COR-L47 (cell line): ENCODE measurements at places on chromosomes 1 and 21.
A peak's percentile ranks its signal among the peaks of the same experiment; 100 is the strongest.

- no peak for DNase-seq
These were observed 28.5 kb upstream of the TENT5C start for GRCh38 chr1:117577191-117577885.

DNA sequence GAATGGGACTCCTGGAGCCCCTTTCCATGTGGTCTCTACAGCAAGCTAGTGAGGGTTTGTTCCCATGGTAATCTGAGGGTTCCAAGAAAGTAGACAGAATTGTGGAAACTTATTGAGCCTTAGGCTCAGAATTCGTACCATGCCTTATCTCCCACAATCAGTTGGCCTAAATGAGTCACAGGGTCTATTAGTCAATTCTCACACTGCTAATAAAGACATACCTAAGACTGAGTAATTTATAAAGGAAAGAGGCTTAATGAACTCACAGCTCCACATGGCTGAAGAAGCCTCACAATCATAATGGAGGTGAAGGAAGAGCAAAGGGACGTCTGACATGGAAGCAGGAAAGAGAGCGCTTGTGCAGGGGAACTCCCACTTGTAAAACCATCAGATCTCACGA, 106.6 kb upstream of the CXADR start:
- DNase-seq, result no peak

DNA sequence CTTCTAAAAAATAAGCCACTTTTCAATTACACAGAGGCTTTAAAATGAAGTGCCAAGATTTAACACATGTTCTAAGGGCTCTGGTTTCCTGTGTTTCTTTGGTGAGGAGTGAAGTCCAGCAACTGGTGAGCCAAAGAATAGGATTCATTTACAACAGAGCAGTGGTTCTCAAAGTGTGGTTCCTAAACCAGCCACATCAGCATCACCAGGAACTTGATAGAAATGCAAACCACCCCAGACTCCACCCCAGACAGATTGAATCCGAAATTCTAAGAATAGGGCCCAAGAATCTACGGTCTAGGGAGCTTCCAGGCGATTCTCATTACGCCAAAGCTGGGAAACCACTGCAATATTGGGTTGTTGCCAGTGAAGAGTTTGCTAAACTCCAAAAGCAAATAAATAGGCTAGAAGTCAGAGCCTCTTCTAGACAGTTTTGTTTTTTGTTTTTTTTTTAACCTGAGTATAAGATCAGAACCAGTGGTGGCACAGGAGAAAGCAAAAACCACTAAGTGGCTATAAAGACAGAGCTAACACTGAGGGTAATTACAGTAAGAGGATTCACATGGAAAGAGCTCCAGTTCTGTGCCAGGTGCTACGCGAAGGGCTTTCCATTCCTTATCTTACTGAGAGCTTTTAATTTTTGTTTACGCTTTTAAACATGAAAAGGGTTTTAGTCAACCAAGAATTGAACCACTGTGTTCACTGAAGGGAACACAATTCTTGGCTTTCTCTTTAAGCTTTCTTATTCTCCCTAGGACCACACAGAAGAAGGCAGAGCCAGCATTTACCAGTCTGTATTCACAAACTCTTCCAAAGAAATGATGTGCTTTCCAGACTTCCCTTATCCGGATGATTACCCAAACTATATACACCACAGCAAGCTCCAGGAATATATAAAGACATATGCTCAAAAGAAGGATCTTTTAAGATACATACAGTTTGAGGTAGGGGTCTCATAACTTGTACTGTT, 42.4 kb upstream of the FMO2 start:
- DNase-seq, result no peak

DNA sequence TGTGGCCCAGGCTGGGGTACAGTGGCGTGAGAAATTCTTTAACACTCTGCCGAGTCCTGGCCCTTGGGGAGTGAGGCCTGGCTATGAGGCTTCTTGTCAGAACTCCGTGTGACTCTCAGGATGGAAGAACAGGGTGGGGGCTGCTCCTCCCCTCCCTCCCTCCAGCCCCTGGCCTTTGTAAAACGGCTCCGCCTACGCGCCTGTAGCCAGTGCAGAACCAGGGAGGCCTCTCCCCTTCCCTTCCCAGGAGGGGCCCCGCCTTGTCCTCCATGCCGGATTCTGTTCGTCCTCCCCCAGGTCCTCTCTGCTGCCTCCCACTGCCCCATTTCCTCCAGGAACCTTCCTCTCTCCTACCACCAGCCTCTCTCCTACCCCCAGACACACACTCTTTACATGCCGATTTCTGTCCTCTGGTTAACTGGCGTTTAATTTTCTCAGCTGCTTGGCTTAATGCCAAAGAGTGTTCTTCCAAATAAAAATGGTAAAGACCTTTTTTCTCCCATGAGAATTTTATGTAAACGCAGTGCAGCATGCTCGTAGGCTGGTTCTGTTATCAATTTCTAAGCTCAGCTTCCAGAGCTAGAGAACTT, 21.0 kb downstream of the PDE9A start:
- DNase-seq, result peak; percentile 63

DNA sequence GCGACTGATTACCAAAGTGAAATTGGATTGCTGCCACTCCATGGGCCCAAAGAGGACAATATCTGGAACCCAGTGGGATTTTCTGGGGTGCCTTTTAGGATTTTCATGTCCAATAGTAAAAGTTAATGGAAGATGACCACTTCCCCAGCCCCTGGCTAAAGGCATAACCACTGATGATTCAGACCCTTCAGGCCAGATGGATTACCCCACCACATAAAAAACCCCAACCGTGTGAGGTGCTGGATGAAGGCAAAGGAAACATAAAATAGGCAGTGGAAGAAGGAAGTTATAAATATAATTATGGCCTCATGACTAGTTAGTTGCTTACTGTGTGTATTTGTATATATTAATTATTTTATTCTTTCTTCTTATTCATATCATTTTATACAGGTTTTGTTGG, 40.2 kb upstream of the IL10 start:
- no peak for DNase-seq

DNA sequence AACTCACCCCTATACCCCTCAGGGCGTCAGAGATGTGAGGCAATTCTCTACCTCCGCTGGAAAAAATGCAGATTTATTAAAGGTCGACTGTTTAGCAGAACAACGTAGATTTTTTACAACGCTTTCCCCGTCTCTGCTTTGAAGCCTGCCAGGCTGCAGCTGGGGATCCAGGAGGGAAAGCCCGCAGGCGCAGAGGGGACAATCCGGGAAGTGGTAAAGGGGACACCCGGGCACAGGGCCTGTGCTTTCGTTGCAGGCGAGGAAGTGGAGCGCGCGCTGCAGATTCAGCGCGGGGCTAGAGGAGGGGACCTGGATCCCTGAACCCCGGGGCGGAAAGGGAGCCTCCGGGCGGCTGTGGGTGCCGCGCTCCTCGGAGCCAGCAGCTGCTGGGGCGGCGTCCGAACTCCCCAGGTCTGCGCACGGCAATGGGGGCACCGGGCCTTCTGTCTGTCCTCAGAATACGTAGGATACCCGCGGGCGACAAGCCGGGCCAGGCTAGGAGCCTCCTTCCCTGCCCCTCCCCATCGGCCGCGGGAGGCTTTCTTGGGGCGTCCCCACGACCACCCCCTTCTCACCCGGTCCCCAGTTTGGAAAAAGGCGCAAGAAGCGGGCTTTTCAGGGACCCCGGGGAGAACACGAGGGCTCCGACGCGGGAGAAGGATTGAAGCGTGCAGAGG, 5.5 kb downstream of the SIM2 start:
- DNase-seq, result no peak

- DNase-seq, result no peak
These were observed 87.5 kb downstream of the COP1 start for GRCh38 chr1:176119549-176119948.

- no peak for DNase-seq
These were observed 3.7 kb downstream of the PEF1 start for GRCh38 chr1:31640964-31641363.

DNA sequence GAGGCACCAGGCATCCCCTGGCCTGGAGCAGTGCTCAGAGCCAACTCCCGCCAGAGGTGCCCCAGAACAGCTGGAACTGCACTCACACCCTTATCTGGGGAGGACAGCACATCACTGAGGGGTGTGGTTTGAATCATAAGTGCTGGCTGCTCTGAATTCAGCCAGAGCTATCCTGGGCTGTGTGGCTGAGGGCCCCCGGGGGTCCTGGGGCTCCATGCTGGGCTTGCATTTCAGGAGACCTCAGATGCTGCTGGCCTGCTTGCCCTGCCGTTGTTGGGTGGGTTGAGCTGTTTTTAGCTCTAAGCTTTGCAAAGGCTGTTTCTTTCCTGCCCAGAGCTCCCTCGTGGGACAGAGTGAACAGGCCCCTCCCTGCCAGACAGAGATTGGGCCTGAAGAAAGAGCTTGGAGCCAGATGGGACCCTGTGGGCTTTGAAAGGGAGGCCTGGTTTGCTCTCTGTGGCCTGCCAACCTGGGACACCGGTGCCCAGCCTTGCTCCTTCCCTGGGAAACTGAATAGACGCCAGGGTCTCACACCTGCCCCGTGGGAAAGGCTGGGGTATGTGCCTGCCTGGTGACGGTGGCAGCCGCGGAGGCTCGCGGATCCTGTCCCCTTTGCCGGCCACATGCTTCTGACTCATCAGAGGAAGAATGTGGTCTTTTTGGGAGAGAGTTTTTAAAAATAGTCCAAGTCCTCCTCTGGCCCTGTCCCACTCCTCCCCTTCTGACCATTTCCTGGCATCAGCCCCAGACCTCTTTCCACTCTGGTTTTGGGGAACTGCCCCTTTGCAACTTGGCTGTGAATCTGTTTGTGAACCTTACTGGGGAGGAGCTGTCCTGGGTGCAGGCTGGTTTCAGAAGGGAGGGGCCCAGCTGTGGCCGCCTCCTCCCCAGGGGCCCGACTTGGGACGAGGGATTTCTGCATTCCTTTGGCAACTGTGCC, 30.0 kb downstream of the ARHGEF10L start:
- no peak for DNase-seq

DNA sequence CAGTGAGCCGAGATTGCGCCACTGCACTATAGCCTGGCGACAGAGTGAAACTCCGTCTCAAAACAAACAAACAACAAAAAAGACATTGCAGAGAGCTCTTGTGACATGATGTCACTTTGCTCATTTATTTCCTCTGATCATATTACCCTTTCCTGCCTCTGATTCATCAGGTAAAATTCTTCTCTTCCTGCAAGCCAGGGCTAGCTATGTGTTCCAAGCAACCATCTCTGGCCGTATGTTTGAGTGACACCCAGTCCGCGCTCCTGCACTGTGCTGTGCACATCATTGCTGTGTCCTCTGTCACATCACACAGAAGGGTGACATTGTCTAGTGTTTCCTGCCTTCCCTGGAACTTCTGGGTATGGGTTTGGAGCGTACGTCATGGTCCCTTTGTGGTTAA, 251.3 kb downstream of the PCP4 start:
- DNase-seq, result no peak

- DNase-seq, result peak; percentile 77
These were observed 2.8 kb downstream of the HES3 start for GRCh38 chr1:6246497-6247467.

GRCh38 chr1:75317976-75318375, 183.8 kb downstream of the LHX8 start:
- no peak for DNase-seq

GRCh38 chr1:43147625-43148327, 24.3 kb downstream of the EBNA1BP2 start:
- peak; percentile 89 for DNase-seq

GRCh38 chr1:49544615-49545014, 479.1 kb downstream of the AGBL4 start:
- DNase-seq, result no peak

GRCh38 chr1:11528611-11529261, 49.8 kb downstream of the DISP3 start:
- no peak for DNase-seq

- no peak for DNase-seq
These were observed 7.5 kb downstream of the SDC3 start for GRCh38 chr1:30900931-30901560.

GRCh38 chr1:210232511-210233215, at the start of gene SERTAD4:
Gene SERTAD4 (plus strand): TSS chr1:210232796. CDS start chr1:210237961, 5,165 bp downstream.
- DNase-seq, result peak; percentile 70

DNA sequence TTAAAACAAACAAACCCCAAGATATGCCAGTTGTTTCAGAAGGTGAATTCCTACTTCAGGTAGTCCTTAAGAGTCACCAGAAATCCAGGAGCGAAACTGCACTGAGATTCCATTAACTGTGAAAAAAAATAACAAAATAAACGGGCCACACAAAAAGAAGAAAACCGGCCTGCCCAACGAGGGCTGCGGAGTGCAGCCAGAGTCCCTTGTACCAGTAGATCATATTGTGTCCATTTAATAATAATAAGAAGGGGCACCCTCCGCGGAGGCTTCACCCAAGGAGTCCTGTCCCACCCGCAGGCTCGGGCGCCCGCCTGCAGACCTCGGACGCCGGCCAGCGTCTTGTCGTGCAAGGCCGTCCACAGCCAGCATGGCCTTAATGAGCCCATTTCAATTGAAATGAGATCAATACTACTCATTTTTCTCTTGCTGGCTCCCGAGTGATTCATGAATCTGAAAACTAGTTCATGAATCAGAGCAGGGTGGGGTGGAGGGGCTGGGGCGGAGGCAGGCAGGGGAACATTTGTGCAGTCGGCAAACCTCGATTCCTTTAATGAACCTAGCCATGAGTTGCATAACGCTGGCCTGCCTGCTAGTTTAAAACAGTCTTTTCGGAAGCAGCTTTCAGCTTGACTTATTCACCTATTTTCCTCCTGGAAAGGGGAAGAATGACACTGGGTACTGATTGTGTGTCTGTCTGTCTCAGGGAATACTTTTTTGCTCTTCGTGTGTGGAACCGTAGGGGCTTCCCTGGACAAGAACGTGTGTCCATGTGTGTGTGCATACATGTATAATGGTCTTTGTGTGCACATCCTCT, 113.1 kb upstream of the IRF2BP2 start:
- no peak for DNase-seq

DNA sequence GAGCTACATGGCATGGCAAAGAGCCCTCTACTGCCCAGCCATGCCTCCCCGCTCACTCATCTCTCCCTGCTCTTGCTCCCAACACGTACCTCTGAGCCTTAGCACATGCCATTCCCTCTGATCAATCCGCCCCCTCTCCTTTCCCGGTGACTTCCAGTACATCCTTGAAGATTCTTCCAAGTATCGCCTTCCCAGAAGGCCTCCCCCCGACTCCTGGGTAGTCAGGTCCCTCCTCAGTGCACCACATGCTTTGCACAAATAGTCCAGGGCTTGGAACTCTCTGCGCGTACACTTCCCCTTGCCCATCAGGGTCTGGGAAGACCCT, 77.0 kb upstream of the IFFO2 start:
- DNase-seq, result no peak

DNA sequence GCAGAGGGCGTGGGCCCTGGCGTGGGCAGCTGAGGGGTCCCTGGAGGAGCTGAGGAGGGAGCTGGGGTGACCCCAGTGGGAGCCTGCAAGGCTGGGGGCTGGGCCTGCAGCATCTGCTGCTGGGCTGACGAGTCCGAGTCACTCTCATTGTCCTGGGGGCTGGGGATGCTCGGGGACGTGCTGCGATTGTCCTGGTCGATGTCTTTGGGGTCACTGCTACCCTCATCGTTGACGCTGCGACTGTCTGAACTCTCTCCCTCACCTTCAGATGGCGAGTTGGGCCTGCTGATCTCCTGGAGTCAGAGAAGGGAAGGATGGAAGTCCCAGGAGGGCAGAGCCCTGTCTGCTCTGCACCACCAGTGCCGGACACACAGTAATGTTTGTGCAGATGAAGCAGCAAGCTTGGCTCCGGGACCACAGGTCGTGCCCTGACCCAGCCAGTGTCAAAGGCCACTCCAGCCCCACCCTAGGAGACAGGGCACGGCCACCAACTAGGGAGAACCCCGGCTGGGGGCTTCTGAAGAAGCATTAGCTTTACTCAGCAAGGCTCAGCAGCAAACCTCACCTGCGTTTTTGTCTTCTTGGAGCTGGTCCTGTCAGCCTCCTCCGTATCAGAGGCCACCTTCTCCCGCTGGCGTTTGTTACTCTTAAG, 43.4 kb downstream of the SLC45A1 start:
- no peak for DNase-seq

GRCh38 chr21:36156815-36157670, at the start of gene DOP1B:
Gene DOP1B (plus strand): TSS chr21:36156824. CDS start chr21:36164734, 7,910 bp downstream.
- peak; percentile 45 for DNase-seq

- DNase-seq, result no peak
These were observed 199.3 kb downstream of the DSCAM start for GRCh38 chr21:40647706-40648105.
